Naive thymus-derived CD4-positive, alpha-beta T cell (primary cell): ENCODE measurements at places on chromosomes 6 and 20. TPM values are rescaled to one million over a fixed set of nuclear protein-coding genes. Genes with fewer than 3 reads are reported as not detected.

Gene ELOVL4
- 0.68 TPM for total RNA-seq

Gene PLA2G7
- total RNA-seq, result 0.88 TPM

Gene LY6G6C
- not detected in 2 replicates for total RNA-seq

Gene HLA-DQA2
- not detected for total RNA-seq

Gene MAP7
- 0.73 and 1.0 TPM in 2 replicates for total RNA-seq

Gene COL11A2
- 0.93 TPM for total RNA-seq

Gene TFAP2C
- not detected for total RNA-seq

DNA sequence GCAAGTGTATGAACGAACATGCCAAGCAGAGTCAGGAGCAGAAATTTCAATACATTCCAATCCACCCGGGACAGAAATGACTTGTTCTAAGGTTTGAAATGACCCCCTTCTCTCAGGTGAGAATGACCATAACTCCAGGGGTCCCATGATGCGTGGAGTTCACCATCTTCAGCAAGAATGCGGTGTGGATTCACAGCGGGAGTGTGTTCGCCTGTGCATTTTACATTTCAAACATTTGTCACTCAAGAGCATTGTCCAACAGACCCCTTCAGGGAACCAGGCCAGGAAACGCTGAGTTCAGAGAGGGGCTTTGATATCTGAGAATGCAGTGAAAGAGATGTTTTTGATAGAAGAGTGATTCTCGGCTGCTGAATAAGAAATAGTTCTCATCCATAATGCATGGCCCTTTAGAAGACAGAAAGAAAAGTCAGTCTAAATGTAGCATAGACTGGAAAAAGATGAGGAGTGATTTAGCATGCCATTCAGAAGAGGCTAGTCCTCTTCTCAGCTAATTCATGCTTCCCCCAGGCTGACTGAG, 200.3 kb upstream of the KCNG1 start:
- H3K27ac ChIP-seq, result no peak overlapping the region
- H3K4me1 ChIP-seq, result no peaks in the 10 kb centered on the region
- no peak overlapping the region for H3K4me3 ChIP-seq
- no peak for DNase-seq
- H3K36me3 ChIP-seq, result no peaks in the 10 kb centered on the region

- H3K36me3 ChIP-seq, result no peaks in the 10 kb centered on the region
- no peak overlapping the region for H3K4me3 ChIP-seq
- H3K27me3 ChIP-seq, result no peaks in the 10 kb centered on the region
- no peaks in the 10 kb centered on the region for H3K4me1 ChIP-seq
- H3K27ac ChIP-seq, result no peak overlapping the region
These were observed 253.6 kb upstream of the RAB32 start for GRCh38 chr6:146289816-146290588.

- H3K4me1 ChIP-seq, result no peaks in the 10 kb centered on the region
- H3K27me3 ChIP-seq, result no peaks in the 10 kb centered on the region
- peak overlapping the region; percentile 17 for H3K4me3 ChIP-seq
These were observed 73.0 kb upstream of the OPRM1 start for GRCh38 chr6:153966001-153966400.

GRCh38 chr6:81933608-81934051, 181.1 kb upstream of the TENT5A start:
- no peak for DNase-seq
- no peaks in the 10 kb centered on the region for H3K36me3 ChIP-seq
- no peaks in the 10 kb centered on the region for H3K4me1 ChIP-seq
- H3K4me3 ChIP-seq, result no peak overlapping the region
- H3K27me3 ChIP-seq, result no peaks in the 10 kb centered on the region
- no peak overlapping the region for H3K27ac ChIP-seq
